ENCODE measurements at places on chromosomes 12 and 14.

DNA sequence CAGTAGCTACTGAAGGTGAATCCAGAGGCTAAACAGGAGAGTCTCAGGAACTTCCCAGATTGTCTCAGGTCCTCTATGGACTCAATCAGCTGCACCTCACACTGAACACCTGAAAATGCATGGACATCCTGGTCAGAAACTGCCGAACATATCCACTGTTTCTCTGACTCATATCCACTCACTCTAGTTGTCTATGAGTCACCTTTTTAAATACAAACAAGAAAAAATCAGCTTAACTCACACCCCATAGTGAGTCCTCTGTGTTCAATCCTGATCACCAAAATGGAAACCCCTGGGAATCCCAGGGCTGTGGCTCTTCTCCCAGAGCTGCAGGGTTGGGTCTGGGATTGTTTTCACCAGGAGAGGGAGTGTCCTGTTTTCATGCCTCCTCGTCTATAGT, 556.7 kb downstream of the TMEM121 start:
- DNase-seq = no peak

DNA sequence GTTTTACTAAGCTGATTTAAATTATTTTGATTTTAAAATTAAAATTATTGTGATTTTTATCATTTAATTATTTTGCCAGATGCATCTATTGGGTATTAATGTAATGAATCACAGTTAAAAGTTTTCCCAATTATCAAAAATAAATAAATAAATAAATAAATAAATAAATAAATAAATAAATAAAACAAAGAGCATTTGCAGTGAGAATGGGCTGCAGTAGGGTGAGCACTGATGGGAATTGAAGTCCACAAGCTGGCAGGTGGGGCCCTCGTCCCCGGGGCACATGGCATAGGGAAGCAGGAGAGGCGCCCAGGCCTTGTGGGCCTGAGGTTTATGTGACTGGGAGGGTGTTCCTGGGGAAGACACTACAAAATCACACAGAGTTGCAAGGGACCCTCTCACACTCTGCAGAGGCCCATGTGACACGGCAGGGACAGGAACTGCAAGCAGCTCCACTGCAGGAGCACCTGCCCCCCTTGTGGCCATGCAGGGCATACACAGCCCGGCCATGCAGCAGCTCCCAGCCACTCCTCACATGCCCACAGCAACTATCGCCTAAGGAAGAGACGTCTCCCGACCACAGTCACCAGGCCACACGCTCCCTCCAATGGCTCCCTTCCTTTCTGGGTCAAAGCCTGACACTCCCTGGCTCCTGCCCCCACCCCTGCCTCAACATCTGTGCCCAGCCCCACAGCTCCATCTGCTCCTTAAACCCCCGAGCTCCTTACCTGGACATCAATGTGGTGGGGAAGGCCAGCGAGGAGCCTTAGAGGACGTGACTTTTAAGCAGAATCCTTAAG, 256.3 kb upstream of the SFSWAP start:
- DNase-seq = peak; percentile 55

GRCh38 chr12:118680356-118680963, 300.9 kb upstream of the SRRM4 start:
- DNase-seq = peak; percentile 3

GRCh38 chr14:105315941-105316576, 1.5 kb downstream of the PACS2 start:
- no peak for DNase-seq

- no peak for DNase-seq
Observed at GRCh38 chr14:104726600-104727451, 2.8 kb downstream of the ADSS1 start.

- DNase-seq = no peak
Observed at GRCh38 chr14:32596390-32596789, 267.3 kb downstream of the AKAP6 start.

- DNase-seq = no peak
Observed at GRCh38 chr12:11891754-11892386, 178.9 kb upstream of the BCL2L14 start.

GRCh38 chr14:85991156-85991555, 461.2 kb downstream of the FLRT2 start:
- DNase-seq = no peak

- no peak for DNase-seq
Observed at GRCh38 chr14:74886001-74886400, 4.3 kb downstream of the DLST start.

DNA sequence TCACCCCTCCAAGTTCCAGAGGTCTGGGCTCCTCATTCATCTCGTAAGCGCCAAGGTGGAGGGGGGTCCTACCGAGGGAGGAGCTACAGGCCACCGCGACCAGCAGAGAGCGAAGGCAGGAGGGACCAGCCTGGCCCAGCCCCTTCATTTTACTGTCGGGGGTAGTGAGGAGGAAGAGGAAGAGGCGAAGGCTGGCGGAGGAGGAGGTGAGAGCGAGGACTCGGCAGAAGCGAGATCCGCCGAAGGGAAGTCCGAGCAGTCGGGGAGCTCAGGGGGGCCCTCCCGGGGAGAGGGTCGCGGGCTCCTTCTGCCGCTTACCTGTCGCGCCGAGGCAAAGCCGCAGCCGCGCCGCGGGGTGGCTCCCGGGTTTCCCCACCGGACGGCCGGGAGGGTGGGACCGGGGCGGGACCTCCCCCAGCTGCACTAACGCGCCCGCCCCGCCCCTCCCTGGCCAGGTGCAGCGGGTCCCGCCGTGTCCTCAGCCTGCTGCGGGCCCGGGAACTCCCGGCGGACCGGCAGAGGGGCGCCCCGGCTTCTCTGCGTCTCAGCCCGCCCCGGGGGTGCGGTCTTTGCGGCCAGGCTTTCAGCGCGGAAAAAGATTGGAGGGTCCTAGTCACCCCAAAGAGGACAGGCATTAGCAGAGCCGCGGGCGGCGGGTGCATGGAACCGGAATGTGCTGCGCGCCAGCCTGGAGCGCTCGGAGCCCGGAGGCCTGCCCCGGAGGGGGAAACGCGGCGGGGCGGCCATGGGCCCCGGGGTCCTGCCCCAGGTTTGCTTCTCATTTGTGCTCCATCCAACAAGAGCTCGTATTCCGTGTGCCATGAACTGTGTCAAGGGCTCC, at the start of gene GALNT6:
GALNT6 (minus strand) TSS at position 124 of the 841 bp plus-strand sequence. CDS start 11,625 bp downstream, outside the sequence.
- peak; percentile 44 for DNase-seq

- DNase-seq = peak; percentile 66
Observed at GRCh38 chr12:57242691-57243454, 8.1 kb downstream of the STAC3 start.

GRCh38 chr12:93682846-93683261, 5.7 kb downstream of the CRADD start:
- DNase-seq = no peak

DNA sequence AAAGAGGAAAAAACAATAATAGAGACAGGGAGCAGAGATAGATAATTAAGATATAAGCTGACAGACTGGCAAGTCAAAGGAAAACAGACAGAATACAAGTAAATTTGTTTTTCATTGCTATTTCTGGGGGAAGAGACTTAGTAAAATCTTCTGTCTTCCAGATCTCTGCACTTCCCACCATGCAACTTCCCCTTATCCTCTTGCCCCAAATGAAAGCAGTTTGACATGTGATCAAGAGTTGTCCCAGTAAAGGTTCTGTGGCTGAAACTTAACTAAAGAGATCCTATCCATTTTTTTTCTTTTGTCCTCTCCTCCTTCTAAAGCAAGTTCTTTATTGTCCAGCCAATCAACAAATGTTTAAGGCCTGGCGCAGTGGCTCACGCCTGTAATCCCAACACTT, 1.5 kb upstream of the MLF2 start:
- DNase-seq = no peak

DNA sequence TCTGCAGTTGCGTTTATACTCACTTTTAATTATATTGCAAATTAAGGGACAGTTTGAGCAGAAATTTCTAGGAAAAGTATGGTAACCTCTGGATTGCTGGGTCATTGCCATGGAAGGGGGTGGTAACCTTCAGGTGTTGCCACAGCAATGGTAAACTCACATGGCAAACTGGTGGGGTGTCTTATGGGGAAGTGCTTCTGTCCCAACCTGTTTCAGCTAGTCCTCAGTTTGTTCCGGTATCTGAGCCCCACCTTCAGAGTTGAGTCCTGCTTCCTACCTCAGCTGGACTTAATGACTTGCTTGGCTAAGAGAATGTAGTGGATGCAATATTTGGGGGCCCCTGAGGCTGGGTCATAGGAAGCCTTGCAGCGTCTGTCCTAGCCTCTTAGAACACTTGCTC, 7.3 kb upstream of the CLMN start:
- DNase-seq = no peak

- DNase-seq = no peak
Observed at GRCh38 chr14:51546603-51547258, 105.0 kb upstream of the FRMD6 start.

DNA sequence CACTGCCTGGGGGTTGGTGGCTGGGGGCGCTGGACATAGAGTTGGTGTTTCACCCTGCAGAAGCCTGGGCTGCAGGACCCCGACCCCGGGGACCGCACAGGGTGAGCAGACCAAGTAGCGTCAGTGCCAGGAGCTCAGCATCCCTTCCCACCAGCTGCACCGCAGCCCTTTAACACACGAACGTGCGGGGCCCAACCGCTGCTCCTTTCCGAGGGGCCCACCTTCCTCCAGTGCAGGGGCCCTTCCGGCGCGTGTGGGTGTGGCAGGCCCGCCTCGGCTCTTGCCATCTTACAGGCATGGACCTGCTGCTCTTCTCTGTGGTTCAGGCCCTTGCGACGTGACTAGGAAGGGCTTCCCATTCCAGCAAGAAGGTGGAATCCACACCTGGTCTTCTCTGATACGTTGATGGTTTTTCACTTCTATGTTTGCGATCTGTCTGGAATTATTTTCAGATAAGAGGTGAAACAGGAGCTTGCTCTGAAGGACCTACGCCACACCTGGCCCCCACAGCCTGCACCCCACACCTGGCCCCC, 47.8 kb downstream of the LRCOL1 start:
- DNase-seq = no peak

GRCh38 chr14:101899263-101899662, 65.1 kb upstream of the DYNC1H1 start:
- no peak for DNase-seq

- no peak for DNase-seq
Observed at GRCh38 chr12:57610554-57611107, 604 bp upstream of the ARHGEF25 start.

DNA sequence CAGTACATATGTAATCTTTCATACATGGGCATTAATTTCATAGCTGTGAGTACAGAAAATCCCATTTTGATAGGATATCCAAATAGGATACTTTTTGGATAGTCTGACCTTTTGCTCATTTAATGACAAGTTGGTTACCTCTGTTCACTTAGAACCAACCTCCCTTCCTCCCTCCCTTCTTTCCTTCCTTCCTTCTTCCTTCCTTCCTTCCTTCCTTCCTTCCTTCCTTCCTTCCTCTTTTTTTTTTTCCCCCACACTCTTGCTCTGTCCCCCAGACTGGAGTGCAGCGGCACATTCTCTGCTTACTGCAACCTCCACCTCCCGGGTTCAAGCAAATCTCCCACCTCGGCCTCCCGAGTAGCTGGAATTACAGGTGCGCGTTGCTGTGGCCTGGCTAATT, 162.9 kb downstream of the FUT8 start:
- DNase-seq = no peak

DNA sequence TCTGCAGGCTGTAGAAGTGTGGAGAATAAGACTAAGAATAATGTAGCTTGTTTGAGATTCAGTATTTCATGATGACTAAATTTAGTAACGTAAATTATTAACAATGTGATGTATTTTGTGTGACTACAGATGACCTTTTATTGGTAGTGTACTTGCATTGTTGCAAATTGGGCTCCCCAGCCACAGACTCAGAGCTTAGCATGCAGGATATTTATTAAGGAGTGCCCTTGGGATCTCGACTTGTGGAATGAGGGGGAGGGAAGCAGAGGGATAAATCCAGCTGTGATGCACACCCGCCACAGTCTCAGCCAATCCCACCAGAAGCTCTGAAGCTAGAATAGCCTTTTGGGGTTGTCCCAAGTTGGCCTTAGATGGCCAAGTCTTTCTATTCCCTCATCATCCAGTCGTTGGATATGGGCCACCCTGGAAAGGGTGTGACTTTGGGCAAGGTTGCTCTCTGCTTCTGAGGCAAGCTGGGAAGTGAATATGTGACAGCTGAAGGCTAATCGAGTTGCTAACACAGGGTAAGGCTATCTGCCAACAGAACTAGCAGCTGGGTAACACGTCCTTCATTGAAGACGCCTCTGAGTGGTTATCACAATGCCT, 42.1 kb upstream of the USP44 start:
- DNase-seq = no peak
